Mammary epithelial cell (primary cell): ENCODE measurements at places on chromosomes 16 and 17.

DNA sequence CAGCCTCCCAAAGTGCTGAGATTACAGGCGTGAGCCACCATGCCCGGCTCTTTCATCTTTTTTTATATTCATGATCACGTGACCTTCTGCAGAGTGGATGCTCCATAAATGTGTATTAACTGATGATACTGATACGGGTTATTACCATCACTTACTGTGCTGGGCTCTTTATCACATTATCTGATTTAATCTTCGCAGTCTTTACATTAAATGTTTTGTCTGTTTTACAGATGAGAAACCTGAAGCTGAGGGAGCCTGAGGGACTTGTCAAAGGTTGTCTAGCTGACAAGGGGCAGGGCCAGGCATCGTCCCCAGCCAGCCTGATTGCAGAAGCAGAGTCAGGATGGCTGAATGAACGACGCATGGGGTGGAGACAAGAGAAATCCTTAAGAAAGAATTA is 104.4 kb downstream of the NTN1 start:
- no peak for DNase-seq

DNA sequence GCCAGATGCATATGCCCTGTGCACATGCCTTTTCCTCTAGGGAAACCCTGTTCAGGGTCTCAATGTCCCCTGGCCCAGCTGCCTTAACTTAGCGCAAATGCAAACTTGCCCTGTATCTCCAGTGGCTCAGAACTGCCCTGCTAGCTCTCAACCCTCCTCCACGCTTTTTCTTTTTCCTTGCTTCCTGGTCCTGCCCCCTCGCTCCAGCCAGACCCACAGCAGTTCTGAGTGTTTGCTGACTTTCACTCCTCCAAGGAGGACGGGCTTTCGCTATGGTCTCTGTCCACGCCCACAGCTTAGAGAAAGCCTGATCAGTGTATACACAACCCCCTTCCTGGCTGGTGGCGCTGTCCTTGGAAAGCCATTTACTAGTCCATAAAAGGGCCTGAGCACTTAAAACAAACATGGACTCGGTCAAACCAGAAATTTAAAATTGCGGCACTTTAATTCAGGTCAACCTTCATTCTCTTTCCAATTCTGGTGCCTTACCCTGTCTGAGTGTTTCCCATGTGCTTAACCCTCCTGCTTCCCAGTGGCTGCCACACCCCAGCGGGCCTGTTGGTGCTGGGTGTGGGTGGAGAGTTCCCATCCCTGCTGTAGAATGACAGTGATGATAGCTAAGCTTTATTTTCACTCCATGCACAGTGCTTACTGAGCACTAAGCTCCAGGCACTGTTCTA is 15.6 kb upstream of the TMEM98 start:
- no peak for DNase-seq

DNA sequence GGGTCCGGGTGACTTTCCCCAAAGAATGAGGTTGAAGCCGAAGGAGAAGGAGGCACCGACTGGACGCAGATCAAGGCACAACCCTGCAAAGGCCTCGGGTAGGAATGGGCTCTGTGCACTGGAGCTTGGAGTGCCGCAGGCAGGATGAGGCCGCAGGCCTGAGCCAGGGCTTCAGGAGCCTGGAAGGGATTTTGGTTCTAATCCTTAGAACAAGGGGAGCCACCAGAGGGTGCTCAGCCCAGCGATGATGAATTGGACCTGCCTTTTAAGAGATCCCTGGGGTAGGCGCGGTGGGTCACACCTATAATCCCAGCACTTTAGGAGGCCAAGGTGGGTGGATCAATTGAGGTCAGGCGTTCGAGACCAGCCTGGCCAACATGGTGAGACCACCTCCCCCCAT is 8.1 kb downstream of the CIBAR2 start:
- DNase-seq = no peak

GRCh38 chr16:87415441-87415840 is 23.3 kb downstream of the MAP1LC3B start:
- DNase-seq = no peak

GRCh38 chr16:70676675-70677498 is 9.0 kb downstream of the MTSS2 start:
- no peak for DNase-seq
